ENCODE measurements at places on chromosomes 1 and 21.

GRCh38 chr1:110676970-110677369, 2.2 kb upstream of the KCNA3 start:
- DNase-seq, result no peak

DNA sequence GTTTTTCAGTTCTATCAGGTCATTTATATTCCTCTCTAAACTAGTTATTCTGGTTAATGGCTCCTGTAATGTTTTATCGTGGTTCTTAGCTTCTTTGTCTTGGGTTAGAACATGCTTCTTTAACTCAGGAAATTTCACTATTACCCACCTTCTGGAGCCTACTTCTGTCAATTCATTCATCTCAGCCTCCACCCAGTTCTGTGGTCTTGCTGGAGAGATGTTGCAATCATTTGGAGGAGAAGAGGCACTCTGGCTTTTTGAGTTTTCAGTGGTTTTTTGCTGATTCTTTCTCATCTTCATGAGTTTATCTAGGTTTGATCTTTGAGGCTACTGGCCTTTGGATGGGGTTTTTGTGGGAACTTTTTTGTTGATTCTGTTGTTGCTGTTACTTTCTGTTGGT, 213.0 kb downstream of the BRINP2 start:
- no peak for DNase-seq

GRCh38 chr21:36654796-36655325, 44.1 kb upstream of the SIM2 start:
- no peak for DNase-seq

DNA sequence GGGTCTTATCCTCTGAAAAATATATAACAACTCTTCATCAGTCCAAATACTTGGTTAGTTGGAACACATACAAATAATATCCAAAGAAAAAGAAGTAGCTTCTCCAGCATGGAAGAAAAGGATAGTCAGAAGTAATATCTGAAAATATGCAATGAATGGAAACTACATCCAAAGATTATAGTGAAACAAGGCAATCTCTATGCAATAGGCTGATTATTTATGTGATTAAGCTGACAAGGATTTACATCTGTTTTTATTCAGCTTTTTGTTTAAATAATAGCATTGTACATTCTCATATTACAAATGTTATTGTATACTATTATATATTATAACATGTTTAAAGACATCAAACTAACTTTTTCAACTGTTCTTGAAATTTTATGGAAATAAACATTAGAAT, 15.3 kb upstream of the TGFBR3 start:
- no peak for DNase-seq

GRCh38 chr1:51955797-51956527, 34.5 kb downstream of the RAB3B start:
- DNase-seq, result no peak

DNA sequence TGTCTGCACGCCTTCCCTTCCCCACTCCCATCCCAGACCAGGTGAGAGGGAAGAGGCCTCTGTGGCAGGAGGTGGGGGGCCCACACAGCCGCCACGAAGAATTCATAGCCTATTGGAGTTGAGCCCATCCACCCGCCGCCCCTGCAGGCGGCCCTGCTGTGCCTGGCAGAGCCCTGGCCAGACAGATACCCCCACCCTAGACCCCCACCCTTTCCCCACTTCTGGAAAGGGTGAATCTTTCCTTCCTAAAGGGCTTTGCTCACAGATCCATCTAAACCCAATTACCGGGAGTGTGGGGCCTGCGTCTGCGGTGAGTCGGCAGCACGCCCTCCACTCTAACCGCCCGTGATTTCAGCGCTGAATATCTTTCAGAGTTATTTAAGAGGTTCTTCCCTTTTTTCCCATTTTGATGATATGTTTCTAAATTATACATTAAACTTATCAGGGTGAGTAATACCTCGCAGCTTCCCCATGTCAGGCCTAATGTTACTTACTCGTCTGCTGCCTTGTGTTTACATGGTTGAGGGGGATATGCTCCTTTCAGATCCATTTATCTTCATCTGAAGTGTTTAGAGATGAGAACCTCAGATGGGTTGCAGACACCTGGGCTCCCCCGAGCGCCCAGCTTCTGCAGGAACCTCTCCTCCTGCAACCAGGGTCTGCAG, 183.9 kb upstream of the VAMP3 start:
- DNase-seq, result no peak

DNA sequence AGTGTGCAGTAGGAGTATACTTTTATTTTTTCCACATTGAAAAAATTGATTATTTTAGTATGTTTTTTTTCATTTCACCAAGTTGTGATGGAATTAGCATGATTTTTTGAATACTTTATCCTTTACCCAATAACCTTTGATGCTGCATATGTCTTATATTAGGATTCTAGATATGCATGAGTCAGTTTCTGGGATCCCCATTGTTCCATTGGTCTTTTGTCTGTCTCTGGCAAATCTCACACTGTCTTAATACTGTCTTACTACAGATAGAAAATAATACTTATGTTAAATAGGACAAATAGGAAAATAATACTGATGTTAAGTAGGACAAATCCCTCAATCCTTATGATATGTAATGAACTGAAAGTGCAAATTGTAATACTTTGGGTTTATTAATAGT, 54.3 kb upstream of the ASB17 start:
- DNase-seq, result no peak

DNA sequence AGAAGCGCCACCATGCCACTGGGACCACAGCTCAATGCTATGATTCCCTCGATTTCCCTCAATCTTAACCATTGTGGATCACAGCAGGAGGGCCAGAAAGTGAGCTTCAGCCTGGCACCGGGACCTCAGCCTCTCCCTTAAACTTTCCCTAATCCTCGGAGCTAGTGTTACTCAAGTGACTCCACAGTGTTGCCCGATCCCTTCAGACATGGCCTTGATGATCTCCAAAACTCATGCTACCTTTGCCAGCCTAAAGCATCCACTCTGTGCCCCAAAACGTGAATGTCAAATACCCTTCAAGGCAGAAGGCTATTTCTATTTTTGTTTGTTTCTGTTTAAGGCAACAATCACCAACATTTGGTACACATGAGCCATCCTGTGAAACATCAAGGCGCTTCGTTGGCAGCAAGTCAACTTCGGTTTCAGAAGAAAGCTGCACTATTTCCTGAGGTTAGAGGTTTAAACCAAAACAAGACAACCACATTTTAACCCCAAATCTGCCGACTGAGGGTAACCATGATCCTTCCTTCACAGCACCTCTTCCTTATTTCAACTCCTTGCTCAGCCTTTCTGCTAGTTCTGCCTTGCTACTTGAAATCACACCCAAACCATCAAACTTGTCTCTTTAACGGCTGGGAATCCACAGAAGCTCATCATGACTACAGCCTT, 94.4 kb upstream of the KRTAP19-8 start:
- no peak for DNase-seq

DNA sequence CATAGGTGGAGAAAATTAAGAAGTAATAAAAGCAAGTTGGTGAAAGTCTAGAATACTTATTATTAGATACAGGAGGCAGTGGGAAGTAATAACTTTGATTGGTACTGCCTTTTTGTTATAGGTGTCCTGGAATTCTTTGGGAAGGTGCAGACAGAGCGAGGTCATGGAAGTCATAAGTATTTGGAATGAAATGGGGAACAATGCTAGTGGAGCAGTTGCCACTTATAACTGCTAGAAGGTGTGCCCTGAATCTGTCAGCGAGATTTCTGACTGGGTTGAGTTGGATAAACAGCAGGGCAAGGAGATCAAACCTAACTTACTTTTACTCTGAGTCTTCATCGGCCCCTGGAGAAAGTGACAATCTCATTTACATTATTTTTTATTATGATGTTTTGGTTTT, 69.6 kb downstream of the LHX9 start:
- no peak for DNase-seq

DNA sequence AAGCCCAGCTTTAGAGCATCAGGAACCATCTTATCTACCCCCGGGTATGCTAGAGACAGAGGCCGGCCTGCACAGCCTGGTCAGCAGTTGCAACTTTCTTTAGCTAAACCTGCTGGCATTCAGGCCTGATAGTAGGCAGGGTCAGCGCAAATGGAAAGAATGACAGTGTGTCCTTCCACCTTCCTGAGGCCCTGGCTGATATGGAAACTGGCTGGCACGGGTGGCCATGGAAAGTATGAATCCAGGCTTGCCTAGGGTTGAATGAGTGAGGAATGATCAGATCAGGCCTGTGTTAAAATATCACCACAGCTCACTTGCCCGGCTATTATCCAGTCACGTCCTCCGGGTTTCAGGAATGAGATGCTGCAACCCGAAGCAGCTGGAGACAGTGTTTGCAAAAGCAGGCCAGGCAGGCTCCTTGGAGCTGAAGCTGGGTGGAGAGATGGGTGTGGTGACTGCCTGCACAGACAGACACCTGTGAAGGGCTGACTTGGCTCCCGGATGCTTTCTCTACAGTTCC, 34.7 kb downstream of the RCAN1 start:
- no peak for DNase-seq

- no peak for DNase-seq
Observed at GRCh38 chr1:213989002-213989855, 1.5 kb downstream of the PROX1 start.

GRCh38 chr1:11334821-11335220, 61.8 kb downstream of the UBIAD1 start:
- DNase-seq, result no peak
